ENCODE measurements at places on chromosomes 1 and 21.

- DNase-seq: no peak
- H3K27me3 ChIP-seq: peaks cover 72% of the 10 kb centered on the region
- H3K27ac ChIP-seq: no peak overlapping the region
- H3K36me3 ChIP-seq: no peaks in the 10 kb centered on the region
- H3K4me1 ChIP-seq: no peaks in the 10 kb centered on the region
Observed at GRCh38 chr1:202310746-202311145, 31.0 kb downstream of the UBE2T start.

DNA sequence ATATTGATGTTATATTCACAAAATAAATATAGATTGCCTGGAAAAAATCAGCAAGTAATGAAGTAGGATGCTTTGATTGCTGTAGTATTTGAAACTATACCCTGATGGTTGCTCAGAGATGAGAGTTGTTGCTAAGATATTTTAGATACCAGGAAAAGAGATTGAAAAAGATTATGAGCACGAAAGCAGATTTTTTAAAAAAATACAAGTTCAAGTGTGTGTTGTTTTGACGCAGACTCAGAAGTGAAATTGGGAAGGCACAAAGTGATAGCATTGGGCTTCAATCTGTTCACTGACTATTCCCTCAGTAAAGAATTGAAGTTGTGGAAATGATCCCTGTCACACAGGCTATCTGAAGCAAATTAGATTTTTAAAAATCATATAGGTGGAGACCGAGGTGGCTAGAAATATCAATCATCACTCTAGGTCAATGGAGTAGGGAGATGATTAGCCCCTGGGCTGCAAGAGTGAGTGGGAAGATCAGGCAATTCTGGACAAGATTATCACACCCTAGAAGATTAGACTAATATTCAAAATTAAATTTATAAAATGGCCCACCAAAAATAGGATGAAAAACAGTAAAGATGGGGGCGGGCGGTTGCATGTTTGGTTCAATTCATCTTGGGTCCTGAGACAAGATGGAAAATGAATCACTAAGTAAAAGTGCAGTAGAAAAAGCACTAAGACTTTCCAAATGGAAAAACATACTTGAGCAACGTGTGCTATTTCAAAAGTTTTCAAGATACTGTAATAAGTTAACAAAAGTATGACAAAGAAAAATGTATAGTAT, 41.5 kb upstream of the LRRC8D start:
- no peak overlapping the region for H3K4me3 ChIP-seq
- no peaks in the 10 kb centered on the region for H3K36me3 ChIP-seq
- peaks cover 4% of the 10 kb centered on the region for H3K27me3 ChIP-seq
- DNase-seq: no peak
- H3K27ac ChIP-seq: no peak overlapping the region
- H3K4me1 ChIP-seq: no peaks in the 10 kb centered on the region

DNA sequence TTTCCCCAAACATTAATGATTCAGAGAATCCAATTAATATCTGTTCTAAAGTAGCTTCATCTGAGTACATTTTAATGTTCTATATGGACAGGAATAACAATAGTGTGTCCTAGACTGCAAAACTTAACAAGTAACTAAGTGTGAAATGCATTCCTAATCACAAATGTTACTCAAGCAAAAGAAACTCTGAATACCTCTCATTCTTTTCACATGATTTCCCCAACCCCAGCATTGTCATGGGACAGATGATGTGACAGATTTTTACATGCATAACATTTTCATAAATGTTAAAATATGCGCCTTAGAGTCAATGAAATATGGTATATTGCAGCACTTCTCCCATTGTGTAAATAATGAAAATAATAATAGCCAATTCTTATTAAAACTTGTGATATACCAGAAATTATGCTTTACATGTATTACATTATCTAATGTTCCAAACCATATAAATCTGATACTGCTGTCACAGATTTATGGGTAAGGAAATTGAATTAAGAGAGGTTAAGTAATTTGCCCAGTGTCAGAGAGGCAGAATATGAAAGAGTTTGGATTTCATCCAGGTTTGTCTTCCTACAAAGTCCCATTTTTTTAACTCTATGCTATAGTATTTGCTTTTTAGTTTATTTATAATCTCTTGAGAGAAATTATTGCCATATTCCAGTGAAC, 269.4 kb downstream of the LRRC7 start:
- no peak for DNase-seq
- H3K27ac ChIP-seq: no peak overlapping the region
- H3K36me3 ChIP-seq: no peaks in the 10 kb centered on the region
- H3K4me3 ChIP-seq: no peak overlapping the region
- H3K27me3 ChIP-seq: no peaks in the 10 kb centered on the region

DNA sequence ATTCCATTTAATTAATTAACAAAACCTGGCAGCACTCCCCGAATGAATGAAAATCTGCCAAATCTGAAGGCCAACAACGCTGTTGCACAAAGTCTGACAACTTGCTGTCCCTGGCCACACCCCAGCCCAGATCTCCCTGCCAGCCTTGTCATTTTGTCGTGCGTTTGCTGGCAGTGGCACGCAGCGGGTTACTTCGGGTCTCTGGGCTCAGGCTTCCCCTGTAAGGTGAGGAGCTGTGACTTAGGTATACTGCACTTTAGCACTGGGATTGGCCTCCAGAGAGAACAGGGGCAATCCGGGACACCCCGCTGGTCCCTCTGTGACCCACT, 34.3 kb upstream of the SIM2 start:
- H3K4me1 ChIP-seq: peaks cover 3% of the 10 kb centered on the region
- H3K36me3 ChIP-seq: no peaks in the 10 kb centered on the region
- no peak overlapping the region for H3K4me3 ChIP-seq
- peaks cover 54% of the 10 kb centered on the region for H3K27me3 ChIP-seq
- no peak for DNase-seq

GRCh38 chr1:198359024-198359653, 181.3 kb downstream of the ATP6V1G3 start:
- H3K27me3 ChIP-seq: no peaks in the 10 kb centered on the region
- H3K36me3 ChIP-seq: no peaks in the 10 kb centered on the region
- no peak overlapping the region for H3K4me3 ChIP-seq

DNA sequence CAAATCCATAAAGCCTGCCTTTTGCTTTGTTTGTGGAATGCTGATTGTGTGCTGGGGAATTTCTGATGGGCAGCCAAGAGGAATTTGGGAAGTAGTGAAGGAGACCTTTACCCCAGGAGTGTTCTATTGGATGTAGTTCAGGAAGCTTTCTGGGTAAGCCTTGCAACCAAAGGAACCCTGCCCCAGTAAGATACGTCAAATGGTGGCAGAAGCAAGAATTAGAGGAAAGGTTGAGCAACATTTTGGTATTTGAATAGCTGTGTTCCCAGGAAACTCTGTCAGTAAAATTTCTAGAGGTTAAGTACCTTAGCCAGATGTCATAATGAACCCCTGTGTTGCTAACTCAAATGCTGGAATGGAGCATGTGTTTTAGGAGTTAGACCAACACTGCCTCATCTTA, 6.4 kb downstream of the MGST3 start:
- H3K4me1 ChIP-seq: peaks cover 12% of the 10 kb centered on the region
- DNase-seq: peak; percentile 80
- H3K27me3 ChIP-seq: no peaks in the 10 kb centered on the region
- no peak overlapping the region for H3K4me3 ChIP-seq
- H3K27ac ChIP-seq: peak overlapping the region; percentile 14
- H3K36me3 ChIP-seq: peaks cover 9% of the 10 kb centered on the region

GRCh38 chr1:91020486-91020885, 1.3 kb downstream of the ZNF644 start:
- peak overlapping the region; percentile 65 for H3K4me3 ChIP-seq
- H3K4me1 ChIP-seq: no peaks in the 10 kb centered on the region
- DNase-seq: peak; percentile 19

DNA sequence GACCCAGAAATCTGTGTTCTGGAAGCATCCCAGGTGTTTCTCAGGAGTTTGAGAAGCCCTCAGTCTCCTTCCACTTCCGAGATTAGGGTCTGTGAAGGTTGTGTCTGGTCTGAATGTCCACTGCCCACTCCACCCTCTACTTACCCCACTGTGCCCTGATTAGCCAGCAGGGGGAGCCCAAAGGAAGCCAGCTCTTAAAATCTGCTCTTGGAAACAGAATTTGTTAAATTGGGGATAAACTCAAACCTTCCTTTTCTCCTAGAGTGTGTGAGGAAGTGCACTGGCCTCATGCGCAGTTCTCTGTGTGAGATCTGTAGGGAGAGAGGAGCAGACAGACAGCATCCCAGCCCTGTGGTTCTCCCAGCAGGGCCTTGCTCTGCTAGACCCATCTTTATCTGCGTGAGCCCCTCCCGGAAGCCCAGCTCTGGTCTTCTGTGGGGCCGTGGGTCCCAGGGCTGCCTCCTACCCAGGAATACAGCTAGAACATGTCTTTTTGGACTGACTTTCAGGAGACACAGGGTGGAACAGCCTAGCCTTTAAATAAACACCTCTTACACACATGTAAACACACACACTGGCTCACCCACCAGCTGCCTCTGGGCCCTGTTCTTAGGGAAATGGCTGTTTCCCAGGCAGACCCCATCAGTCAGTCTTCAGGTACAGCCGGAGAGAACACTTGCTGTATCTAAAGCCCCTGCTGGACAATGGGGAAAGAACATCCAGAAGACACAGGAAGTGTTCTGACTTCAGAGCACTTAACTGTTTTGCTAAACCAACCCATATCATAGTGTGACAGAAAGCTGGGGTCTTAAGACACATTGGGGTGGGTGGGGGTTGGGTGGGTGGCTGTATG, 52.2 kb downstream of the SMYD2 start:
- H3K27me3 ChIP-seq: no peaks in the 10 kb centered on the region
- DNase-seq: peak; percentile 65
- H3K4me3 ChIP-seq: no peak overlapping the region
- H3K27ac ChIP-seq: peak overlapping the region; percentile 65

GRCh38 chr1:235275223-235275622, 52.8 kb downstream of the ARID4B start:
- peaks cover 8% of the 10 kb centered on the region for H3K4me1 ChIP-seq
- H3K4me3 ChIP-seq: no peak overlapping the region
- DNase-seq: no peak
- no peaks in the 10 kb centered on the region for H3K27me3 ChIP-seq
- no peak overlapping the region for H3K27ac ChIP-seq

DNA sequence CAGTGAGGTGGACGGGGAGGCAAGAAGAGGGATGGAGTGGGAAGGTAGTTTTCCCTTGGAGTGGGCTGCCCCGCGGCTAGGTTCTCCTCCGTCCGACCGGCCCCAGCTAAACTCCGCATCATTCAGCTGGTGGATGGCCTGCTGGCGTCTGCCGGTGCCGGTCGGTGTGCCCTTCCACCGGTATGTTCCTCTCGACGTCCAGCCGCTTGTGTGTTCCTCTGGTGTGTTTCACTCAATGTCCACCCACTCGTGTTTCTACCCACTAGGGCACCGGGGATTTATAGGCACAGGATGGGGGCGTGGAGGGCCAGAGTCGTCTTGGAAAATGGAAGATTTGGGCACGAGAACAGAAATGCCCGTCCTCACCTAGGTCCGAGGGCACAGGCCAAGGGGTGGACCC, 931.7 kb upstream of the B3GALT2 start:
- H3K36me3 ChIP-seq: no peaks in the 10 kb centered on the region
- H3K27ac ChIP-seq: no peak overlapping the region
- no peaks in the 10 kb centered on the region for H3K27me3 ChIP-seq
- DNase-seq: no peak
- no peaks in the 10 kb centered on the region for H3K4me1 ChIP-seq
- H3K4me3 ChIP-seq: no peak overlapping the region

DNA sequence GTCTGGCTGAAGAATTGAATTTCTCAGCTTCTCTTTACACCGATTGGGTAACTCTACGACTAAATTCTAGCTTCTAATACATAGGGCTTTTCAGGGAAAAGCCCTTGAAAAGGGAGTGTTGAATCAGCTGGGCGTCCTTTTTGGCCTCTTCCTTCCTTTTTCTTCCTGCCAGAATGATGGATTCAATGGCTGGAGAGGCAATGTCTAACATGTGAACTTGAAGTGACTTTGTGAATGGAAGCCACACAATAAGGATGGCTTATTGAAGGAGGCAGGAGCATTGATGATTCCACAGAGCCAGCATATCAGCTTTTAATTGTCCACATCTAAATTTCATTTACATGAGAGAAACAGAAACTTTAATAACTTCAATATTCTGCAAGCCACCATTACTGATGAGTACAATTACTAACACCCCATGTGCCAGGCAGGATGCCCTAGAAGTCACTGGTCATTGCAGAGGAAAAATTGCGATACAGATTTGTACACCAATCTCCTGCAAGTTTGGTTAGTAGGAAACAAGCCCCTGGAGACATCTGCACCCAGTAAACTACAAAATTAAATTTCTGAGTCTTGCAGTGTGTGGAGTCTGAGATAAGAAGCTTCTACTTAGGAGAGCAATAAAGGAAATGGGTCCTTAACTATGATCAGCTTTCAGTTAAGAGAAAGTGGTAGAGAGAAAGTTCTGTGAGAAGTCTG, 56.1 kb downstream of the STYXL2 start:
- no peak for DNase-seq
- no peaks in the 10 kb centered on the region for H3K27me3 ChIP-seq

DNA sequence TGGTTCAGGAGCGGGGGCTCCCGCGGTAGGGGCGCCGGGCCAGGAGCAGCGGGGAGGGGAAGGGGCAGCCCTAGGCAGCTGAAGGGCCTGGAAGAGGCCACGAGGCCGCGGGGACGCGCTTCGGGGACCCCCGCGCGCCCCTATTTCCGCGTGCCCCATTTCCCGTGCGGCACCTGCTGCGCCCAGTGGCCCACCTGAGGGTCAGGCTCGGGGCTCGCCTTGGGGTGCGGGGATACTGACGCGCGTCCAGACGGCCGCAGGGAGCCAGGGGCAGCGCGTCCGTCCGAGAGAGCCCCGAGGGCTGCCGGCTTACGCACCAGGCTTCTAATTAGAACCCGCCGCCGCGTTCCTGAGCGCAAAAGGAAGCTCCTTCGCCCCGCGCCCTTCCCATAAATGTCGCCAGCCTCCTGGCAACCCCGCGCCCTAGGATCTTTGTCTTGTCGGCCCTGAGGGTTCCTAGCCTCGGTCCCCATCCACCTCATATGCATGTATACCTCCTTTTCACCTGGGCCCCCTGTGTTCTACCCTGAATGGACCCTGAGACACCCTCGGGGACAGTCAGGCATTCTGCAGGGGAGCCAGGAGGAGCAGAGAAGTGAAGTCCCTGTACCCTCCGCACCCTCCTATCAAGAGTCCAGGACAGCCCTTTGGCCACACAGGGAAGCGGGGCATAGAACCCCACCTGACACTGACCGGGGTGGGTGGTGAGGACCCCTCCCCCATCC, 1.8 kb downstream of the WNT3A start:
- H3K4me3 ChIP-seq: no peak overlapping the region
- H3K36me3 ChIP-seq: no peaks in the 10 kb centered on the region
- no peaks in the 10 kb centered on the region for H3K4me1 ChIP-seq
- no peak overlapping the region for H3K27ac ChIP-seq
- peaks cover 78% of the 10 kb centered on the region for H3K27me3 ChIP-seq

All from IMR-90 (cell line).